Stomach (tissue), 19 donors: ENCODE measurements at places on chromosomes 5 and 9. TPM values are rescaled to one million over a fixed set of nuclear protein-coding genes. Genes with fewer than 3 reads are reported as not detected.

DNA sequence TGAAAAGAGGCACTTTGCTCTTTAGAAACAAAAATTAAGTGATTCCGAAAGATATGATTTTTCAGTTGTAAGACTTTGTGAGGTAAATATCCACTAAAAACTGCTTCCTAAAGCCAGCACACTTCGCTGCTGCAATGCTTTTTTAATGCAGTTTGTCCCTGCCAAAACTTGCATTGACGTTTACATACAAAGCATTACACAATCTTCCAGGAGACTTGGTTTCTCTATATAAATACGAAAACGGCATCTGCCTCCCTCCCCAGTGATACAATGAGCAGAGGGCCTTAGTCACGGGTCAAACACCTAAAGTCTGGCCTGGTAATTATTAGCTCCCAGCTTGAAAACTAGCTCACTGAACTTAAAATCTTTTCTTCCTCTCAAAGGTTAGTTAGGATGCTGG, 170.7 kb downstream of the TSSK1B start:
- DNase-seq = no peak

GRCh38 chr9:133204335-133204992, 4.6 kb downstream of the OBP2B start:
- no peak for DNase-seq

DNA sequence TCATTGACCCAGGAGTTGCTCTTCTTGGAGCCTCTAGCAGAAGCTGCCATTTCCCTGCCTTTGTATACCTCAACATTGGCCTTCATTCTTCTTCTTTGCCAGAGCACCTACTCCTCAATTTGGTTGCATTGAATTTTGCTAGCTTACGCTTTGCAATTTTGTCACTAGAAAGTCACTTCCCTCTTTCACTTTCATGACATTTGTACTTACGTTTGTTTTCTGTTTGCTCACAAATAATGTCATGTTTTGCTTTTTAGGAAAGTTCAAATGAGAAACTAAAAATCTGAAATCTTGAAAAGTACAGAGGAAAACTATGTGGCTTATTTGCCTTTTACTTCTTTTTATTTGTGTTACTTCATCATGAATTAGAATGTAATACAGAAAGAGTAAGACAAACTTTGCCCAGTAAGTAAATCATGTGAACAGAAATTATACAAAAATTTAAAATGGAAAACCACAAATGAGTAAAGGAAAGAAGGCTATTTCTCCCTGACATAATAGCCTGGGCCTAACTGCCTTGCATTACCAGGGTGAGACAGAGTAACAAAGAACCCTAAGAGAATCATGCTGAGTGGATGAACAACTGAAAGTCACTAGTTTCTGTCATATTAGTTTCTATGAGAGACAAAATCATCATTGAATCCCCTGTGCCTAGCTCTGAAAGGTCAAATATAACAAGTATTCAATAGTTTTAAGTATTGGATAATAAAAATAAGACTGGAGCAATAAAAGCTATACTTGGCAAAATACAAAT, 7.4 kb upstream of the IFNA1 start:
- DNase-seq = no peak

DNA sequence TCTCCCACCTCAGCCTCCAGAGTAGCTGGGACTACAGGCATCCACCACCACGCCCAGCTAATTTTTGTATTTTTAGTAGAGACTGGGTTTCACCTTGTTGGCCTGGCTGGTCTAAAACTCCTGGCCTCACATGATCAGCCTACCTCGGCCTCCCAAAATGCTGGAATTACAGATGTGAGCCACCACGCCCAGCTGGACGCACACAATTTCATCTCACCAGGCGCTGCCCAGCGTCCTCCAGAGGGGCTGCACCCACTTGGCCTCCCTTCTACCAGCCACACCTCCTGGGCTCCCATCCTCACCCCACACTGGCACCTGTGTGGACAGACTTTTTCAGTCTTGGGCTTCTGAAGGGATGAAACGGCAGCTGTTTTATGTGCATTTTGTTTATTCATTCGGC, 3.8 kb upstream of the EXOC3 start:
- DNase-seq = no peak

DNA sequence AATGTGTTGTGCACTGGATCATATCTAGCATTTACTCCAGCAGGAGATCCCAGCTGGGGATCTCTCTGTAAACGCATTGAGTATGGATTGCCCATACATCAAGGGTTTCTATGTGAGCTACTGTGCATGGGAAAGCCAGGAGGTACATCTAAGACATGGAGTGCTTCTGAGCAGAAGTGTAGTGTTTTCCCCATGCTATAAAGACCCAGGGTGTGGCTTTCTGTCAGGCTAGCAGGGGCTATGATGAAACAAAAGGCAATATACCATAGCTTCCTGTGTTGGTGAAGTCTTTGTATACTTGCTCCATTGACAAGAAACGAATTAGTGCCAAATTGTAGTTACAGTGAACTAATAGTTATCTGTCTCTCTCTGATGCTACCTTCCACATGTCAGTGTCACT, 329.3 kb upstream of the TLE4 start:
- DNase-seq = no peak

DNA sequence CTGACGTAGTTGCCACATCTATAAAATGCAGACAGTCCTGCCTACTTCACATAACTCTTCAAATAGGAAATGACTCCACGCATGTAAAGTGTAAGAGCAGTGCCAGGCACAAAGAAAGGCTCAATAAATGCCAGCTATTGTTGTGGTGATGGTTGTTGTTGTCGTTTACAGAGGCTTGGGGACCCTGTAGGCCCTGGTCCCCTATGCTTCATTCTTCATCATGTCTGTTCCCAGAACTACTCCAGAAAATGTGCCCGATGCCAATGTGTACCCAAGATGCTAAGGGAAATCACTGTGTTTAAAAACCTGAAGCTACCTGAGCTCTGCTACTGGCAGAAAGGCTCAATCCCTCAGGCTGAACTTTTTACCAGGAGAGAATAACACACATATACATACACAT, 9.1 kb downstream of the SLIT3 start:
- DNase-seq = no peak

DNA sequence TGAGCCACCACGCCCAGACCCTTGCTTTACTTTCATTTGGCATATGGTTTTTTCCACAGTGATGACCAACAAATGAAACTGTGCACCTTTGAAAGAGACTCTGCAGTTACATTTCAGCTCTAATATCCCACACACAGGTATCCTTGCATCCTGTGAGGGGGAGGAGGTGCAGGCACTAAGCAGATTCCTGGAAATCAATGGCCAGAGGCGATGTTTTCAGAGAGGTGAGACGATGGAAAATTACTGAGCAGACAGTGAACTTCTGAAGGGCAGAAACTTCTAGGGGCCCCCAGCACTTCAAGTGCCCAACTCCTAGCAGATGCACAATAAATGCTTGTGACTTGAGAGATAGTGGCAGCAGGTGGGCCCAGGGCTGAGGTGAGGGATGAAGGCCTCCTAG, 29.8 kb upstream of the GNE start:
- no peak for DNase-seq

DNA sequence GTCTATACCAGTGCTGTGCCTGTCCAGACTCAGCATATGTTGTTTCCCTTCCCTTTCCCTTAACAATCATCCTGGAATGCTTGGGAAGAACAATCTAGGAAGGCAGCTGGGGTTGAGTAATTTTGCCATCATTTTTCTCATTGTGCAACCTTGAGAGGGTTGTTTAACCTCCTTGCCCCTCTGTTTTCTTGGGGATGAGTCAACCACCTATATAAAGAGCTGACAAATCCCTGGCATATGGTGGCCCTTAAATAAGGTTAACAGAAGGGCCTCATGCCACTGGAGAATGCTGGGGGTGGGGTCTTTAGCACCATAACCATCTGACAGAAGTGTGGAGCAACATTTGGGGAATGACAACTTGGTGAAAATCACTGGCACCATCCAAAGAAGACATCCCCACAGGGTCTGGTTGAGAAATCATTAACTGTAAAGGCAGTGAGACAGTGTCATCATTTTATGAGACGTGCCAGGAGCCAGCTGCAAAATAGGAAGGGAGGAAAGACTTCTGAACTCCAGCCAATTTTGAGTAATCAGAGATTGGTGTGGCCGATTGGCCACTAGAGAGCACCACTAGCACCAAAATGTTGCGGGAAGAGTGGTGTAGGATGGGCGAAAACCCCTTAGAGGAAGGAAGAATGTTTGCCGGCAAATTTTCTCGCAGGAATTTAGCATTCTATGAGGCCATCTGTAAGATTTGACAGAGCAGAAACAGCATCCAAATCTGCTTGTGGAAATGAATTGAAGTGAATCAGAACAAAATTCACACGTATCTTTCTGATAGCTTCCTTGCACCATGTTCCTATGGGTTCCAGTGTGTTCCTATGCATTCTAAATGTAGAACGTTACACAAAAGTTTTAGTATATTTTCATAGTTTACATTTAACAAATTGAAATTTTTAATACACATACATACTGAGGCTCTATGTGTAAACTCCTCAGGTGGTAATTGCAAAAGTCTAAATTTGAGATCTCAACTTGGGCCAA, 113.8 kb downstream of the MSX2 start:
- DNase-seq = peak; percentile 37

DNA sequence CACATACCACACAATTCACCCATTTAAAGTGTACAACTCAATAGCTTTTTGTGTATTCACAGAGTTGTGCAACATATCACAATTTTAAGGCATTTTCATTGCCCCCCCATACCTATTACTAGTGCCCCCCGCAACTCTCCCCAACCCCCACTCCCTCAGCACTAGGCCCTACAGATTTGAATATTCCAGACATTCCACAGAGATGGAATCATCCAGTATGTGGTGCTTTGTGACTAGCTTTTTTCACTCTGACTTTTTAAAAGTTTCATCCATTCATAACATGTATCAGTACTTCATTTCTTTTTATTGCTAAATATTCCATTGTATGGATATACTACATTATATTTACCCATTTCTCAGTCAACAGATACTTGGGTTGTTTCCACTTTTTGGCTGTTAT, 102.9 kb upstream of the LRRTM2 start:
- no peak for DNase-seq

GRCh38 chr5:118007262-118007661, 981.1 kb downstream of the DTWD2 start:
- no peak for DNase-seq

- no peak for DNase-seq
Observed at GRCh38 chr5:93355691-93356090, 225.3 kb downstream of the NR2F1-AS1 start.

- DNase-seq = peak; percentile 79
Observed at GRCh38 chr9:124282442-124283227, 24.9 kb downstream of the NEK6 start.

DNA sequence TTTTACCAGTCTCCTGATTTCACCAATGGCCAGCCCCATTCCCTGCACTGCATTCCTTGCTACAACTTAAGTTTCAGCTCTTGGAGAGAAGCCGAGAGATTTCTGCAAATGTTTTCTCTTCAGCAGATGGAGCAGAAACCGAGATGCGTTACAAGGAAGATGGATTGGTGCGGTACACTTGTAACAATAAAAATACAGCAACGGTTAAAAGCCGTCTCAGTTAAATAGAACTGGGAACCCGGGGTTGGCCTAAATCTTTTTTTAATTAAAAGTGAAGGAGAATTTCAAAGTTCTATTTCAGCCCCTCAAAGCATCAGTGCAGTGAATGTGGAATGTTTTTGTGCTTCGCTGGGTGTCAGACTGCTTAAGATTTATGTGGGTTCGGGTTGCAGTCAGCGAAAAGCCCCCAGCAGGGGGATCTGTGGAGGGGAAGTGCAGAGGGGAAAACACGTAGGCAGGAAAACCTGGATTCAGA, 19.8 kb downstream of the BRINP1 start:
- DNase-seq = peak; percentile 14

DNA sequence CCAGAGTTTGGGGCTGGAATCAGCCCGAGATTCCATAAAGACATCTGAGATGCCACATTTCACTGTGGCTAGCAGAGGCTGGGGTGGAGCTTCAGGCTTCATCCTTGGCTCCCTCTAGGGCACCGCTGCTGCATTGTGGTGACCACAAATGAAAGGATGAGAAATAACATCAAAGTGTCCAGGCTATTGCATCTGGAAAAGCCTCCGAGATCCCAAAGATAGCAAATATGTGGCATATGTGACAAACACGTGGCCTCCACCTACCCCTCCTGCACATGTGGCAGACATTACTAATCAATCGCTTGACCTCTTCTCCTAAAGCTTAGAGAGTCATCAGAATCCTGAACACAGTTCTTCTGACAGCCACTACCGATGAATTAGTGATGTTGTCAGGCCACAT, 4.5 kb downstream of the SPARC start:
- DNase-seq = no peak

DNA sequence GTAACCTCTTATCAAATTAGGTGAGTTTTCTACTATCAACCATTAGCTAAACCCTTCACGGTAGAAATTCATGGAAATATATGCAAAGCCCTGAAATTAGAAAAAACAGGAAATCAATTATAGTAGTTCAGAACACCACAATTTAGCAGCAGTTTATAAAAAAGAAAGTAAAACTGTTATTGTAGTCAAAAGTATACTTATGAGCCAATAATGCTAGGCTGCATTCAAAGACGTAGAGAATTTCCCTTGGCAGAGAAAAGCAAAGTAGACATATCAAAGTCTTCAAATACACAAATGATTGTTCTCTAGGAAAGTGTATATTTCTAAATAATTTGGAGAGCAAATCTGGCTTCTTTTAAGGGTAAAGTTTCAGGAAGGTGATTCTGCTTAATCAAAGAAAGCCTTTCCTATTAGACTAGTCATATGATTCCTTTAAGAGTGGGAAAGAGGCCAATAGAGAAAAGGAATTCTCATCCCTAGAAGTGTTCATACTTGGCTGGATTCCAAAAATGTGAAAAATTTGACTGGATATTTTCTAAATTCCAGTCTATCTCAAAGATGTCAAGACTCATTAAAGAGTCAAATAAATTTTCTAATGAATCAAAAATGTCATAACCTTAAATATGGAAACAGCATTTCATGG, 185.5 kb downstream of the SMC2 start:
- peak; percentile 23 for DNase-seq

- no peak for DNase-seq
Observed at GRCh38 chr9:113536483-113537228, 73.1 kb downstream of the RGS3 start.

DNA sequence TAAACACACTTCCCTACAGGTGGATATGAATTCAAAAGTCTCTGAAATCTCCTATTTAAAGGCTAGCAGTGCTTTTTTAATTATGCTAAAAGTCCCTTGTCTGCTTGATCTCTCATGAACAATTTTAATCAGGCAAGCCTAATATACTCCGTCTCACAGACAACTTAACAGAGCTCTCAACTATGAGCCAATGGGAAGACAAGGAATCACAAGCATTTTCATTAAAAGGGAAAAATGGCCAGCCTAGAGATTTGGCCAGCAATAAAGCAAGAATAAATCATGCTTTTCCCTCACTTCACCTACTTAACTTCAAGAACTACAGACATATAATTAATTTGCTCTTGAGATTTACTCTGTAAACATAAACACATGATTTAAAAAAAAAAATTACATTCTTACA, 78.0 kb downstream of the RFX3 start:
- no peak for DNase-seq

Gene ANKRD34B
- not detected for polyA plus RNA-seq

Gene PLEKHG4B
- 1.8 TPM for polyA plus RNA-seq

Gene ADGRD2
- polyA plus RNA-seq = not detected

Gene AMBP
- polyA plus RNA-seq = 2.6 TPM

Gene ADCY2
- polyA plus RNA-seq = 0.68 TPM

Gene OR1Q1
- not detected for polyA plus RNA-seq

Gene SAXO1
- polyA plus RNA-seq = 0.06 TPM

Gene WDR38
- not detected for polyA plus RNA-seq

Gene NFIB
- polyA plus RNA-seq = 9.4 TPM
